AG09319 (cell line): ENCODE measurements at places on chromosomes 12 and 14.

- DNase-seq = no peak
Observed at GRCh38 chr12:128798571-128799341, 25.0 kb downstream of the SLC15A4 start.

DNA sequence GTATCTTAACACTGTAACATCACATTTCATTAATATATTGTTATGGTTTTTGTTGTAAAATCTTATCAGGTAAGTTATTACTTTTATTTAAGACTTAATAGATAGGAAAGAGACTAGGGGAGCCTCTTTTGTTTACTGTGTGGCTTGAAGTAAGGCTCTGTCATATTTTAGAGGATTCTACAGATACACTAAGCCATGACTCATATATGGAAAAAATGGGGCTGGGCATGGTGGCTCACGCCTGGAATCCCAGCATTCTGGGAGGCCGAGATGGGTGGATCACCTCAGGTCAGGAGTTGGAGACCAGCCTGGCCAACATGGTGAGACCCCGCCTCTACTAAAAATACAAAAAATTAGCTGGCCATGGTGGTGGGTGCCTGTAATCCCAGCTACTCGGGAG, 23.6 kb upstream of the NPFF start:
- DNase-seq = no peak

DNA sequence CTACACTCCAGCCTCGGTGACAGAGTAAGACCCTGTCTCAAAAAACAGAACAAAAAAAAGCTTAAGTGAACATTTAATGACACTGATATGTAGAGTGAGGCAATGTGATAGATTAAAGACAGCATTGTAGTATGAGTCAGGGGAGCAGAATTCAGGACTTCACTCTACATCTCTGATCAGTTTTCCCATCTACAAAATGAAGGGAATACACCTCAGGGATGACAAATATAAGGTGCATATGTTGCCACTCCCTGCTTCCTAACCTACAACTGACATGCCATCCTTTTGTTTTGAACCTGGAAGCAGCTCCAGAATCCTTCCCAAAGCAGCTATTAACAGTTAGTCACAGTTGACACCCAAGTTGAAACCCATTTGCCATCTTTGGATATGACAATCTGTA, 30.9 kb upstream of the STRN3 start:
- no peak for DNase-seq

DNA sequence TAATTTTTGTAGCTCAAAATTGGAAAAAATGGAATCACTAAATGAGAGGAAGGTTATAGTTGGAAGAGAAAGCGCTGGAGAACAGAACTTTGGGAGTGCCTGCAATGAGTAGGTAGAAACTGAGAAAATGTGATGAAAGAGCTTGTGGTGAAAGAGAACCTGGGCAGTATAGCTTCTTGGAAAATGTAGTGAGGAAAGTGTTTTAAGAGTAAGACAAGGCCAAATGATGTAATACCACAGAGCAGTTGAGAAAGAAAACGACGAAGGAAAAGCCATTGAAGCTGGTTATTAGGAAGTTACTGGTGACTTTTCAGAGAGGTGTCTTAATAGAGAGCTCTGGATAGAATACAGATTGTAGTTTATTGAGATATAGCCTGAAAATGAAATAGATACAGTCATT, 255.3 kb downstream of the AEBP2 start:
- no peak for DNase-seq

- no peak for DNase-seq
Observed at GRCh38 chr14:68309616-68310015, 483.3 kb downstream of the ZFP36L1 start.

GRCh38 chr12:104569346-104570173, 112.8 kb downstream of the CHST11 start:
- DNase-seq = no peak

- no peak for DNase-seq
Observed at GRCh38 chr12:68673788-68674187, 13.0 kb upstream of the NUP107 start.

GRCh38 chr12:57738661-57739237, at the start of gene AGAP2:
Gene AGAP2 (minus strand): TSS chr12:57738742. CDS start chr12:57738246, 496 bp downstream.
- no peak for DNase-seq

DNA sequence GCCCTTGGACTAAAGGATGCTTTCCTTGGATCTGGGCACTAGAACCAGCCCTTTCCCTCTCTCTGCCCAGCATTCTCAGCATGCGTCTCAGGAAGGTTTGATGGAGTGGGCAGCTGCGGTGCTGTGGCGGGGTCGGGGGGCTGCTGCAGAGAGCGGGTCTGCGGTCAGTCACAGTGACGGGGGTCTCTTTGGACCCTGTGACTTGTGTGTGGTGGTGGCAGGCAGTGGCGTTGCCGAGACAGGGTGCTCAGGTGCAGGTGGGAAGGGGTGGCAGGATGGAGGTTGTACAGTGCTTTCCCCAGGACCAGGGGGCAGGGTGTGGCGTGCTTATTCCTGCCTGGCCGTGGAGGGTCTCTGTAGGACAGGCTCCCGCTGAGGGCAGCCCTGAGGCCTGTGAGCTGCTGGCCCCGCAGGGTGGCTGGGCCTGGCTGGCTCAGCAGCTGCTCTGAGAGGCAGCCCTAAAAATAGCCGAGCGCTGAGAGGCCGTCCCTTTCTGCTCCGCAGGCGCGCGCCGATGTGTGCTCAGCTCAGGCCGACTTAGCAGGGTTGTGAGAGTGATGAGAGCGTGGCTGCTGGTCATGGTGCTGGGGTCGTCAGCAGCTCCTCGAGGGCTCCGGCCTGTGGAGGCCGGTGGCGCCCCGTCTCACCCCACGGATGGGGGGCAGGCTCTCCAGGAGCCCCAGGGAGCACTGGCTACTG, 9.7 kb downstream of the PACS2 start:
- no peak for DNase-seq

DNA sequence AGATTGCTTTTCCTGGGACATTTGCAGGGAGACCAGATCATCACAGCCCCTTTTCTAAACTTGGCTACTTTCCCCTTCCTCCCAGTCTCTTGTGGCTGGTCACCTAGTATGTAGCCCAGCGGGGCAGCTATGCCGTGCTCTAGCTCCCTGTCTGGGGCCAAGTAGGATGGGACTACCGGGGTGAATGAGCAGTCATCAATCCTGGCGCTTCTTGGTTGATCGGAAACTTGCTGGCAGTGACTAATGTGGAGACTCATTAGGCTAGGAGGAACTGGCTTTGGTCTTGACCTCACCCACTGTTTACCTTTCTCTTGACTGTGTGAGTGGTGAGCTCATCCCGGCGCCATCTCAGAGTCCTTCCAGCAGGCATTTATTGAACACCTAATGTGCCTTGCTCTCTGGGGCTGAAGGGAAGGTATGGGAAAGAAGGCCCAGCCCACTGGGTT, 15.9 kb downstream of the PLEKHG3 start:
- no peak for DNase-seq

DNA sequence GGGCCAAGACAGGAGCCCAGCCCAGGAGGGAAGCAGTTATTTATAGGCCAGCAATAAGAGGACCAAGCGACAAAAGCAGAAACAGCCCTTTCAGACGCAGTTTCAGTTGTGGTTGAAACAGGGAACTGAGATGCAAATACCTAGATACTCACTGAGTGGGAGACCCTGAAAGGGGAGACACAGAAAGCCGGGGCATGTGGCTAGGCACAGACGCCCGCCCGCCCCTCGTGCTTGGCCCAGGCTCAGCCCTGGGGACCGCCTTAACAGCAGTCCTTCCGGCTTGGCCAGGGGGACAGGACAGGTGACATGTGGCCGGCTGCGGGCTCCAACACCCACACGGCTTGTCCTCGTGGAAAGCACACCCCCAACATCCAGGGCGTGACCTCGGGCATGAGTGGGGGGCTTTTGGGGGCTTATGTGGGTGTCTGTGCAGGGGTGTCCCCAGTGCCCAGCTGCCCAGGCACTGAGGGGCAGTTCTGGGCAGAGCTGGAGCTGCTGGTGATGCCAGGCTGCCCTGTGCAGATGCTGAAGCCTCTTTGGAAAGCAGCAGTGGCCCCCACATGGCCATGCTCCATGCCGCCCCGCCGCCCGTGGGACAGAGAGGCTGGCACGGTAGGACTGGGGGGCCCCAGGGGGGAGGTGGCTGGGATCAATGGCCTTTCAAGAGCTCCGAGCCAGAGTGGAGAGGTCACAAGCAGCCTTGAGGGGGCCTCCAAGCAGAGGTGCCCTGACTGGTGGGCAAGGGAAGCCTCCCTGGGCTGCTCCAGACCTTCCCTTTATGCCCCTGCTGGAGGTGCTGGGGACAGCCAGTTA, 2.1 kb downstream of the PLD4 start:
- DNase-seq = no peak

- DNase-seq = no peak
Observed at GRCh38 chr14:72517736-72518135, 376.2 kb downstream of the DPF3 start.

DNA sequence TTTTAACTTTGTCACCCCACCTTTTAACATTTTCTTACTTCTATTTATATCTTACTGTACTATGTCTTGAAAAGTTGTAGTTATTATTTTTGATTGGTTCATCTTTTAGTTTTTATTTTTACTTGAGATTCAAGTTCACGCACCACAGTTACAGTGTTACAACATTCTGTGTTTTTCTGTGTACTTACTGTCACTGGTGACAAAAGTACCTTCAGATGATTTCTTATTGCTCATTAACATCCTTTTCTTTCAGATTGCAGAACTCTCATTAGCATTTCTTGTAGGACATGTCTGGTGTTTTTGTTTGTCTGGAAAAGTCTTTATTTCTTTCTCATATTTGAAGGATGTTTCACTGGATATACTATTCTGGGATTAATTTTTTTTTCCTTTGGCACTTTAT, 289.9 kb downstream of the BCAT1 start:
- no peak for DNase-seq

DNA sequence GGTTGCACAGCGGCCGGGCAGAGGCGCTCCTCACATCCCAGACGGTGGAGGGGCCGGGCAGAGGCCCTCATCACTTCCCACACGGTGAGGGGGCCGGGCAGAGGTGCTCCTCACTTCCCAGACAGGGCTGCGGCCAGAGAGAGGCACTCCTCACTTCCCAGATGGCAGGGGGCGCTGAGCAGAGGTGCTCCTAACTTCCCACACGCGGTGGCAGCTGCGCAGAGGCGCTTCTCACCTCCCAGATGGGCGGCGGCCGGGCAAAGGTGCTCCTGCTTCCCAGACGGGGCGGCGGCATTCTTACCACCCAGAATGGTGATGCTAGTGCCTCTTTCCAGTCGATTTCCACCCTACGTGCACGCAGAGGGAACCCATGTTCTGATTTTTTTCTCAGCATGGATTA, 304.4 kb downstream of the RGS6 start:
- DNase-seq = no peak

- DNase-seq = no peak
Observed at GRCh38 chr12:89899651-89900050, 191.0 kb upstream of the ATP2B1 start.

- DNase-seq = no peak
Observed at GRCh38 chr12:12327802-12328201, 22.2 kb downstream of the MANSC1 start.

GRCh38 chr12:75389706-75390105, 1.2 kb upstream of the GLIPR1L2 start:
- DNase-seq = no peak

DNA sequence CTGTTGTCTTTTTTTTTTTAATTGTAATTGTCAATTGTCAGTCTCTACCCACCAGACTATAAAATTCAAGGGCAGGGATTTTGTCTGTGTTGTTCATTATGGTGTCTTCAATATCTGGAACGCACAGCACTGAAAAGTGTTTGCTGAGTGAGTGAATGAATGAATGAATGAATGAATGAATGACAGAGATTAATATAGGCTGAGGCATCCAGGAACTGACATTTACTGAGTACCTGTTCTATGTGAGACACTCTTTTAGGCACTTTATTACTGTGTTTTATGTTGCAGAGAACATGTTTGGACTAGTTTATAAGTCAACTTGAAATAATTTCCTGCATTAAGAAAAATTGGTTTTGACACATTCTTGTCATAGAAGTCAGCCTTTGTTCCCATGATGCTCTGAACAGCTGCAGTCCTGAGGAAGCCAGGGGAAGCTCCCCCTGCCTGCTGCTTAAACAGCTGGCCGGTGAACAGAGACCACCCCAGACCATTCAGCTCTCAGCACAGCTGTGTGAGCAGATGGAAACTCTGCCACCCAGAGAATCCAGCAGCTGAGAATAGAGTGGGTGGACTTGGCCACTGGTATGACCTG, 160.7 kb upstream of the CCND2 start:
- no peak for DNase-seq

DNA sequence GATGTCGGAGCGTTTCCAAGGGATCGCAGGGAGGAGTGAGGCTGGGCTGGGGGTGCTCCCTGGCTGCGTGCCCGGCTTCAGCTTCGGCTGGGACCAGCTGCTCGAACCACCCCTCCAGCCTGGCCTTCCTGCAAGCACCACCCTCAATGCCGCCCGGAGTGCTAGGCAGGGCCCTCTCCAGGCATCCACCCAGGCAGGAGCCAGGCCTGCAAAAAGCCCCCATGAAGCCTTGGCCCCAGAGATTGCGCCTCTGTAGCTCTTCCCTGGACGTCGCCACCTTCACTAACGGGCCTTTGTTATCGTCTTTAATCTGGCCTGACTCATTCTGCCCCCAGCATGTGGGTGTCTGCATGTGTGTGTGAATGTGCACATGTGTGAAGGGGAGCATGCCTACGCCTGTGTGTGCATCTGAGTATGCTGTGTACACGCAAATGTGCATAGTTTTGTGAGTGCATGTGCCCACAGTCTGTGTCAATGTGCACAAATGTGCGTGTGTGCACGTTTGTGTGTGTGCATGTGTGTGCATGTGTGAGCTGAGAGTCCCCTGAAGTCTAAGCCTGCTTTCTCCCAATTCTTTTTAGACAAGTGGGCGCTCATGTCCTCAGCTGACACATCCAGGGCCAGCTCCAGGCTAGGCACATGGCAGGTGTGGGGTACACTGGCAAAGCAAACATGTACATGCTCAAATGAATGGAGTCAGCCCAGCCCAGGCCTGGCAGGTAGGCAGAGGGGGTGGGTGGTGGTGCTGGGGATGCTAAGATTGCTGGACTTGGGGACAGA, 195.4 kb upstream of the C14orf180 start:
- DNase-seq = no peak

DNA sequence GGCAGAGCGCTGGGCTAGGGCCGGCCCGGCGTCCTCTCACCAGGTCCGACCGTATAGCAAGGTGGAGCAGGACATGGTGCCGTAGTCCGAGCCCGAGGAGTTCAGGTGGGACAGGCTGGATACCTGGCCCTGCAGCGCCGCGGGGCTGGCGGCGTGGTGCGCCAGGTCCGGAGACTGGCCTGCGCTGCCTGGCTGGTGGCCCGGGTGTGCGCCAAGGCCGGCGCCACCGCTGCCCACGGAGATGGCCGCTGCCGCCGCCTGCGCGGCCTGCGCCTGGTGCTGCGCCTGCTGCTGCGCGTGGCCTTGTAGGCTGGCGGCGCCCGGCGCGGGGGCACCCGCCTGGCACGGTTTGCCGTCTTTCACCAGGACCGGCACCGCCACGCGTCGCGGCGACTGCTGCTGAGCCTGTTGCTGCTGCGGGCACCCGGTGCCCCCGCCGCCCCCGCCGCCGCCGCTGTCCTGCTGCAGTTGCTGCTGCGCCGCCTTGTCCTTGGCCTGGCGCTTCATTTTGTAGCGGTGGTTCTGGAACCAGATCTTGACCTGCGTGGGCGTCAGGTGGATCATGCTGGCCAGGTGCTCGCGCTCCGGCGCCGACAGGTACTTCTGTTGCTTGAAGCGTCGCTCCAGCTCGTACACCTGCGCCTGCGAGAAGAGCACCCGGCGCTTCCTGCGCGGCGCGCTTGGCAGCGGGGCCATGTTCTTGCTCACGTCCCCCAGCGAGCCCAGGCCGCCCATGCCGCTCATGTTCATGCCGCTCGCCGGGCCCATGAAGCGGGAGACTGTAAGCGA, 2.6 kb downstream of the NKX2-1 start:
- no peak for DNase-seq
